GF-D8 (cell line): ENCODE measurements at places on chromosomes 12 and 14.

- DNase-seq: no peak
Observed at GRCh38 chr12:118034429-118035189, 18.1 kb downstream of the RFC5 start.

DNA sequence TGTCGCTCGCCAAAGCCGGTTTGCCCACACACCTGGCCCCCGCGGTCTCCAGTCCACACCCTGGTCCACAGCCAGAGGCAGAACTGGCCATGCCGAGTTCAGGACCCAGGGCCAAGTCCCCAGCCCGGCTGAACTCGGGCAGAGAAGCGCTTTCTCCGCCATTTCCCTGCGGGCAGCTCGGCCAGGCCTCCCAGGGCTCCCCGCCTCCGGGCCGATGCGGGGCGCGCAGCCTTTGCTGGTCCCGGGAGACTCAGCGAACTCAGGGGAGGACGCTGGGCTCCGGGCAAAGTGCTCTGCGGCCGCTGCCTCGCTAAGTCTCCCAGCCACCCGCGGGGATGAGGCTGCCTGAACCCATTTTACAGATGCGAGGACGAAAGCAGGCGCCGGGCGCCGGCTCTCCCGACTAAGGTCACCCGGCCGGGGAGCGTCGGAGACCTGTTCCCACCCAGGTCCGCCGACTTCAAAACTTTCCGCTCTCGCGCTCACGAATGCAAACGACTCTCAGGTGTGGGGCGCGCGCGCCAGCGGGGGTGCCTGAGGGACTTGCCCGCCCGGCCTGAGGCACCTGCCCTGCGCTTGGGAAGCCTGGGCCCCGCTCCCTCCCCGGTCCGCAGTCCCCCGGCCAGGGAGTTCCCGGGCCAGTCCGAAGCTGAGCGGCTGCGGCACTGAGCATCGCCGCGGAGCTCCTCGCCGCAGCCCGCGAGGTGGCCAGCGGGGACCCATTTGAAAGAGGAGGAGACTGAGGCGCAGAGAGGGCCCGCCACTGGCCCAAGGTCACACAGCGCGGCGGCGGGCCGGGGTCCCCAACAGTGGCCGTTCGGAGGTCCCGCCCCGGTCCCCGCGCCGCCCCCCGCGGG is 627 bp downstream of the TESC start:
- DNase-seq: no peak

- no peak for DNase-seq
Observed at GRCh38 chr12:27922531-27923139, 49.9 kb downstream of the PTHLH start.

DNA sequence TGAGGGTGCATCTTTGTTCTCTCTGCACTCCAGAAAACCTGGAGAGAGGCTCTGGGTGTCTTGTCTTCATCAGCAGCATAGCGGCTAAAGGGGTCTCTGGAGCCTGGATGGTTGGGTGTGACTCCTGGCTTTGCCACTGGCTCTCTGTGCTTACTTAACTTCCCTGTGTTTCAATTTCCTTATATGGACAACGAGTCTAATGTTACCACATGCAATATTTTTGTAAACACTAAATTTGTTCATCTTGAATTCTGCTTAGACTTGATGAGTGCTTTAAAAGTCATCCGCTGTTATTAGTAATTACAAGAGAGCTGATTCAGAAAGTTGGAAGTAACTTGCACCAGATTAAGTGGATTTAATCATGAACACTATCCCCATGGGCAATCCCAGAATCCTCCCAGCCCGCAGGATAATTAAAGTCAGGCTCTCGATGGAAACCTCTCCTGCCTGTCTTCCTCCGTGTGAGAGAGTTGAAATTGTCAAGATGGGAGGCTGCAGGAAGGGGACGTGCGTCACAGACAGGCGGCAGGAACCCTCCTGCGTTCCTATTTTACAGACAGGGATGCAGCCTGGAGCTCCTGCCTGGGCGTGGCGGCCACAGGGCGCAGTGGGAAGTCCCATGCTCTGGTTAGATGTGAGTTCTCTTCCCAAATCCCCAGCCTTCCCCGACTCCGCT is 201.2 kb downstream of the TTC8 start:
- DNase-seq: no peak

DNA sequence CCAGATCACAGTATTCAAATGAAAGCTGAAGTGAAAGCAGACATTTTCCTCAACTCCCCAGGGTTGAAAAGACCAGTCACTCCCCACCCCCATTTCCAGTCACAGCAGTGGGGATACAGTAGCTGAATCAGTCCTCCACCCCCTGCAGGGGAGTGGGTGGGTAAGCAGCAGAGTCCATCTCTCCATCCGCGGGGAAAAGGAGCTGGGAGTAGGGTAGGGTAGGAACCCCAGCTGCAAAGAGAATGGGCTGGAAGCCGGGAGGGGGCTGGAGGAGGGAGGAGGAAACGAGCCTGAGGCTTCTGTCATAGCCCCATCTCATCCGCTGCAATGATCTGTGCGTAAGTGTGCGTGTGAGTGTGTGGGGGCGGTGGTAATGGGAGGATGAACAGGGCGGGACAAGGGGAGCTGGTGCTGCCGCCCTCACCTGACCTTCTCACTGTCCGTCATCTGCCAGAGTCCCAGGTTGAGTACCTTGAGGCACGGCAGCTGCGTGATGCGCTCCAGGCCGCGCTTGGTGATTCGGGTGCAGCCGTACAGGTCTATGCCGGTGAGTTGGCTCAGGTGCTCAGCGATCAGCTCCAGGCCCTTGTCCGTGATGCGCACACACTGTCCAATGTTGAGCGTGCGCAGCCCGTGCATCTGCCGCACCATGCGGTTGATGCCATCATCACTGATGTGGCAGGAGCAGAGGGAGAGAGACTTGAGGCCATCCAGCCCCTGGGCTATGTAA is 1.8 kb downstream of the FBXL14 start:
- no peak for DNase-seq

- DNase-seq: peak; percentile 12
Observed at GRCh38 chr14:50954811-50955372, 10.6 kb upstream of the PYGL start.

GRCh38 chr12:6148061-6148460 is 23.6 kb upstream of the VWF start:
- DNase-seq: no peak

- DNase-seq: no peak
Observed at GRCh38 chr12:67080637-67081036, 188.5 kb upstream of the CAND1 start.

- no peak for DNase-seq
Observed at GRCh38 chr14:75549169-75549568, 26.9 kb downstream of the BATF start.

DNA sequence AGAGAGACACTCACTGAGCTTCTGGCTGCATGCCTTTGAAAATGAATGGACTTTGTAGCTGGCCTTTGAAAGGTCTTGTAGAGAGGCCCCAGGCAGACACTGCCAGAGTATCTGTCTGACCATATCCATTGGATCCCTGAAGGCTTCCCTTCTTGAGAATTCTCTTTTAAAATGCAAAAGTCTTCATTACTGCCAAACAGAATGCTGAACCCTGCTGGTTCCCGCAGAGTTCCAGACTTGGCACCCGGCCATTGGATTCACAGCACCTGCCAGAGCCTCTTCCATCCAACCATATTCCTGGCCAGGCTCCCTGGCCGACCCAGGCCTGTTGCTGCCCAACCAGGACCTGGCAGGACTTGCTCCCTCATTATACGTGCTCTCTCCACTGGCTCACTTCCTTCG is 182.5 kb downstream of the GXYLT1 start:
- no peak for DNase-seq

DNA sequence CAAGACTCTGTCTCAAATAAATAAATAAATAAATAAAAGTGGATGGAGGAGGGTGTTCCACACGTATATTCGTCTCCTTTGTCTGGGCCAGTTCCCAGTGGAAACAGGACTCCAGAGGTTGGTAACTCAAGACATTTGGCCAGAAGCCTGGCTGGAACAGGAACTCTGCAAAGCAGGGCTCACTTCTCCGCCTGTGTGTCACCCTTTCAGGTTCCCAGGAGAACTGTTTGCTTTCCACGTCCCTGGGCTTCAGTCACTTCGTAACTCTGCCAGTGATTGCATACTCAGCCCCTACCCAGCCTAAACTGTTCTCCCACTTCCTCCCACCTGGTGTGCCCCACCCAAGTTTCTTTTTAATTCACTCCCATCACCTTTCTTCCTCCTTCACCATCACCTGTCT is 7.0 kb upstream of the UBE2N start:
- no peak for DNase-seq

GRCh38 chr12:5904969-5905368 is 40.1 kb downstream of the ANO2 start:
- no peak for DNase-seq

DNA sequence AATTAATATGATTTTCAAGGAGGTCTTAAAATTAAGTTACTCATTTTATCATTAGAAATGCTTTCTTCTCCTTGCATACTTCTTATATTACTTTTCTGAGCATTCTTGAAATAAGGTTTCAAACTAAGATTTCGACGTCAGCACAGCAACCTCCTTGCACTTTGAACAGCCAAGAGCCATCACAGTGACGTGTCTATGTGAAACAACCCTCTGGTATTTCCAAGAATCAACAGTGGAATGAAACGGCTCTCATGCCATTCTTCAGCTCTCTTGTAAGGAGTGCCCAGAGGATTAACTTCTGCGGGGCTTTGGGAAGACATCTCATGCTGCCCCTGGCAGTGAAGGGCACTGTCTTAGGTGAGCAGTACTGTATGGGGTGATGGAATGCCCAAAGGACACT is 109.2 kb downstream of the EFCAB11 start:
- DNase-seq: no peak

GRCh38 chr12:6774499-6775062 is 2.3 kb downstream of the LAG3 start:
- no peak for DNase-seq

DNA sequence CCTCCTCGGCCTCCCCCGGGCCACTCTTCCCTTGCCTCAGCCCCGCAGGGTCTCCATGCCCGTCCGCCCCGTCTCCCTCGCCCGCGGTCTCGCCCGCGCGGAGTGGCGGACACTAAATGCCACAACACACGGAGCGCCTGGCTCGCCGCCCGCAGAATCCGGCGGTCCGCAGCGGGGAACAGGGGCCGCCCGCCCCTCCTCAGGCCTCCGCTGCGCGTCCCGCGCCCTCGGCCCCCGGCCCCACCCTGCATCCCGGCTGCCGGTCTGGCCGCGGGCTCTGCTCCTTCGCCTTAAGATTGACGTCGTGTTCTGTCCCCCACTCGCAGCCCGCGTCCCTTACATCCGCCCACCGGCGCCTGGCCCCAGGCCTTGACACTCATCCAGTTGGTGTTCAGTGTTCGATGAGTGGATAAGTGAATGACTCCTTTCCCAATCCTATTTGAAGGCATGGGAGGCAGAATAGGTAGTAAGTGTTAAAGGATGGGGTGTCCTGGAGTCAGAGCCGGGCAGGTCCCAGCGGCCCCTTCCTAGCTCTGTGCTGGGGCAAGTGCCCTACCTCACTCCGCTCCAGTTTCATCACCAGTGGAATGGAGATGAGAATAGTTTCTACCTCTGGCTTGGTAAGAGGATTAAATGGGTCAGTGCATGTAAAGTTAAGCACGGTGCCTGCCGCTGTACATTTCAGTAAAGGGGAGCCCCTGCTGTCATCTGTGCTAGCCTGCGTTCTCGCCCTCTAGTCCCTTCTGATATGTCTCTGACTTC is 622 bp downstream of the TECPR2 start:
- no peak for DNase-seq

- no peak for DNase-seq
Observed at GRCh38 chr12:10716704-10717315, 6.3 kb downstream of the YBX3 start.

- DNase-seq: no peak
Observed at GRCh38 chr12:94575645-94576403, 74.5 kb downstream of the TMCC3 start.

DNA sequence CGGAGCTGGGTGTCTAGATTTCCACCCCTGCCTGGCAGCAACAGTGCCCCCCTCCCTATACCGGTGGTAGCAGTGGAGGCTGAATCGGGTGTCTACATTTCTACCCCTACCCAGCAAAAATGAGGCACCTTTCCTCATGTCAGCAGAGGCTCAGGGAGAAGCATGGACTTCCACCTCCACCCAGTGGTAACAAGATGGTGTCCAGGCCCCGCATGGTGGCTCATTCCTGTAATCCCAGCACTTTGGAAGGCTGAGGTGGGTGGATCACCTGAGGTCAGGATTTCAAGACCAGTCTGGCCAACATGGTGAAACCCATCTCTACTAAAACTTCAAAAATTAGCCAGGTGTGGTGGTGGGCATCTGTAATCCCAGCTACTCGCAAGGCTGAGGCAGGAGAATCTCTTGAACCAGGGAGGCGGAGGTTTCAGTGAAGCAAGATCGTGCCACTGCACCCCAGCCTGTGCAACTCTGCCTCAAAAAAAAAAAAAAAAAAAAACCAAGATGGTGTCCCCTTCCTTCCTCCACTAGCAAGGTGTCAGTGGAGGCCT is 35.5 kb upstream of the OR5AU1 start:
- no peak for DNase-seq

- no peak for DNase-seq
Observed at GRCh38 chr12:132275110-132275531, 54.3 kb downstream of the GALNT9 start.

- DNase-seq: no peak
Observed at GRCh38 chr14:23141706-23142444, 22.8 kb upstream of the CEBPE start.

DNA sequence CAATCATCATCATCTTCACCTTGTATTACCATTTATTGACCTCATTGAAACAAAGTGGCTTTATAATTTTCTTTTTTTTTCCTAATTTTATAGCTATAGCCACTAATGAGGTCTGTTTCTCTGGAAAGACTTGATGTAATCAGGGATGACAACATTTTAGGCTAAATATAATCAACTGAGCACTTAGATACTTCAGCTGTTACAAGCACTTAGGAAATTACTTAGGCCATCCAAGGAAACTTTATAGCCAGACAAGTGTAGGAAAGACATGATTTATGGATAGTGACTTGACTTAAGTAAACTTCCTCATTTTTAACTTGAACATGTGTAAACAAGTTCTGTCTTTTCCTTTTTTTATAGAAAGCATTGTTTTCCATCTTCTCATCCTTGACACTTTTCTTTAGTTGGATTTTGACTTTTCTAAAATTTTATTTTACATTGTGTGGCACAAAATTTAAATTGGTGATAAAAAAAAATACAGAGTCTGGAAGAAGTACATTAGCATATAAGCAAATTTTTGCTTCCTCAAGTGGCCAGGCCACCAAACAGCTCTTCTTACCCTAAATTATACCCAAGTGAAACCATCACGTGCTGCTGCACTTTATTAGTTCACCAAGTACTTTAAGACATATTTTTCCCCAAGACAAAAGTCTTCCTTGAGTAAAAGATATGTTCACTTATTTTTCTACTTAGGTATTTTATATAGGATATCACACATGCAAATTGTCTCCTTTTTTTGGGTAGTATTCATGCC is 15.1 kb downstream of the CPNE8 start:
- DNase-seq: peak; percentile 65

GRCh38 chr12:66379616-66380015 is 77.3 kb downstream of the HELB start:
- DNase-seq: peak; percentile 8

GRCh38 chr12:132218915-132219314 is 74.7 kb downstream of the NOC4L start:
- DNase-seq: no peak

DNA sequence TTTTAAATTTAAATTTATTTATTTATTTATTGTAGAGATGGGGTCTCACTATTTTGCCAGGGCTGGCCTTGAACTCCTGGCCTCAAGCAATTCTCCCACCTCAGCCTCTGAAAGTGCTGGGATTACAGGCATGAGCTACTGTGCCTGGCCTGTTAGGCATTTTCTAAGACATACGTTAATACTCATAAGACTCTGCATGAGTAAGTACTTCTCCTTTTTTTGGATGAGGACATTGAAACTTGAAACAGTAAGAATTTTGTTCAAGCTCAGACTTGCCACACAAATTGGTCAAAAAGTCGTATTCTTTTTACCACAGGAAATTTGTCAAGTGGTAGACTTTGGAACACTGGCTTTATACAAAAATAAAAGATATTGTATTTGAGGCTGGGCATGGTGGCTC is 187.4 kb upstream of the RASSF8 start:
- DNase-seq: no peak
